ENCODE measurements at places on chromosomes 5 and 9. TPM values are rescaled to one million over a fixed set of nuclear protein-coding genes. Genes with fewer than 3 reads are reported as not detected.

GRCh38 chr9:135070964-135071735, 16.3 kb upstream of the OLFM1 start:
- no peak for DNase-seq

DNA sequence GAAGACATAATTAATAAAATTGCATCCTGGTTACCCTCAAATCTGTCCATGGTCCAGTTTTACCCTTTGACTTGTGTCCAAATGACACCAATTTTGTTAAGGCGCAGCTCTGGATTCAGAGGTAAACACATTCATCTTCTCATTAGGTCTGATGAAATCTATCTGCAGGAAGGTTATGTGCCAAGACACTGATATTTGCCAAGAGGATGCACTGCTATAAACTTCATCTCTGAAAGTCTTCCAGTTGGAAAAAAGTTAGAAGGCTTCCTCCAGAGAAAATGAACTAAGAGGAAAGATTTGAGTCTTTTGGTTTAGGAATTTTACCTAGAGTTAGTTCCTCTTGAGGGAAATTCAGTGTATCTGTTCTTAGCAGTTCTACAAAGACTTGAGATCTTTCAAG, 717.8 kb downstream of the DTWD2 start:
- DNase-seq = no peak

DNA sequence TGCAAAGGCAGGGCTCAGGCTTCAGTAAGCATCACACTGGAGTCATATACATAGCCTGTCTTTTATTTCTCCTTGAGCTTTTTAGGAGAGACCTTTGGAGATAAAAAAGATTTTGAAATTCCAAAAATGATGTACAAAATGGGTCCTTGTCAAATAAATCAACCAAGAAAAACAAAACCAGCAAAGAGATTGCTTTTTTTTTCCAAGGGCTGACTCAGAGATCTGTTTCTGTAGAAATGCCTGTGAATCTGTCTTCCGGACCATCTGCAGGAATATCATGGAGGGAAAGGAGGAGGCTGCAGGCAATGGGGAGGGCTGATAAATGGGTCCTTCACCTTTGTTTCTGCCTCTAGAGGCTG, 77.4 kb downstream of the SLIT3 start:
- DNase-seq = no peak

GRCh38 chr9:102124465-102124864, 386.0 kb upstream of the GRIN3A start:
- DNase-seq = no peak

GRCh38 chr5:65041296-65042158, 272.8 kb downstream of the CWC27 start:
- DNase-seq = no peak

DNA sequence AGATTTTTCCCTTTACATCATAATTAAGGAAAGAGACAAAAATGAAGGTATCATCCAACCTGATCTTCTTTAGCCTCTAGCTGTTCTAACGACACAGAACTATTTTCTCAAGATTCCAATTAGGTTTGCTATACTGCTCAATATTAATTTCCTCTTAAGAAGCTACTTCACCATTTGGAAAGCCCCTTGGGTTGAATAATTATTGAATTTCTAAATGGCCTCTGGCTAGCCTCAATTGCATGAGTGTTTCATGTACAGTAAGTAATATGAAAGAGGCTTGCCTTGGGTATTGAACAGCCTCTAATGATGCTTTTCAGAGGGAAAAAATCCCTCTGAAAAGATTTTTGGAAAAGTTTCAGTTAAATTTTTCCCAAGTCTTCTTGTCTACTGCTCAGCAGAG, 3.7 kb upstream of the MOB3B start:
- DNase-seq = no peak

DNA sequence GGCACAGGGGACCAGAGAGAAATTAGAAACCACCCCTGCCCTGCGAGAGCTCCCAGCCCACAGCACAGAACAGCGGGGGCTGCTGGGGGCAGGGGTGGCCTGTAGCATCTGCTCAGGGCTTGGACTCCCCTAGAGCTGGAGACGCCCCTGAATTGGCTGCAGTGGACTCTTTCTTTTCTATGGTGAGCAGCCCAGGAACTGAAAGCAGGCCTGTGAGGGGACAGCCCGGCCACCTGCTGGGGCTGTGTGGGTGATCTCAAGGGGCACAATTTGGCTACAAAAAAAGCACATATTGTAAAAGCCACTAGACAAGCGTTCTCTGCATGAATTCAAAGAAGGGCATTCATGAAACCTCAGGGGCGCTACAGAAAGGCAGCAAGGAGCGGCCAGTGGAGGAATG, 57.5 kb upstream of the ICE1 start:
- no peak for DNase-seq

DNA sequence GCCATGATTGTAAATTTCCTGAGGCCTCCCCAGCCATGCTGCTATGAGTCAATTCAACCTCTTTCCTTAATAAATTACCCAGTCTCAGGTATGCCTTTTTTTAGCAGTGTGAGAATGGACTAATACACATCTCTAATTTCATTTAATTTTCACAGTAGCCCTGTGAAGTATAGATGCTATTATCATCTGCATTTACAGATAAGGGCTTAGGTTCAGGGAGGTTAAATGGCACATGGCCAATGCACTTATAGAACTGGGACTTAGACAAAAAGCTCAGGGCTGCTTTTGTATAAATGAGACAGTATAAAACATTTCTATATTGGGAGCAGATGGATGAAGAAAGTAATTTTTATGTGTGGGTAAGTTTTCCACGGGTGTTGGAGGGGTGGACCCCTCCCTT, 62.9 kb upstream of the PANK3 start:
- no peak for DNase-seq

DNA sequence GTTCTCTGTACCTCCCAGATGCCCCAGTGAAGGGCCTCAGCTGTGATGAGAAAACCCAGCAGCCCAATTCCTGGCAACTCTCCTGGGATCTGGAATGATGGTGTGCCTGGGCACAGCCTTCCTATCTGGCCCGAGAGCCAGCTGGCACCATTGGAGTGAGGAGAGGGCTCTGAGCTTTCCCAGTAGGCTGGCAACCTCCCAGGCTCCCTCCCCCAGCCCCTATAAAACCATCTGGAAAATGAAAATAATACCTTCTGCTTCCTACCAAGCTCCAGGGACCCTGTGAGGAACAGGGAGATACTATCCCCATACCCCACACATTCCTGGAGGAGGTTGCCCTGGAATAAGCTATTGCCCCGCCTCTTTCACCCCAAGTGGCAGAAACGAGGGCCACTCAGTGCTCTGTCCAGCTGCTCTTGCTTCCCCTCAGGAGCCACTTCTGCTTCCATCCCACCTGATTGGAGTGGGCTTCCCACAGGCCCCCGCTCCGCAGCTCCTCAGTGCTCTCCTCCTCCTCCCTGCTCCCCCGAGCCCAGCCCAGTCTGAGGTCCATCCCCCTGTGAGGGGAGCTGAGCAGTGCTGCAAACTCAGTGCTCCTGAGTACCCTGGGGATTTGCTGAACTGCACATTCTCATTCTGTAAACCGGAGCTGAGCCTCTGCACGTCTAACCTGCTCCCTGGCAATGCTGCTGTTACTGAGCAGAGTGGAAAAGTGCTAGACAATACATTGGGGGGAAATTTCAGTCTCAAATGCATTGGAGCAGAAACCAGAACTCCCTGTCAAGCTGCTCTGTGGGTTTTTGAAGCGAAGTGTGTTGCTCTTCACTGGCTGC, 74.7 kb downstream of the THBS4 start:
- peak; percentile 65 for DNase-seq

DNA sequence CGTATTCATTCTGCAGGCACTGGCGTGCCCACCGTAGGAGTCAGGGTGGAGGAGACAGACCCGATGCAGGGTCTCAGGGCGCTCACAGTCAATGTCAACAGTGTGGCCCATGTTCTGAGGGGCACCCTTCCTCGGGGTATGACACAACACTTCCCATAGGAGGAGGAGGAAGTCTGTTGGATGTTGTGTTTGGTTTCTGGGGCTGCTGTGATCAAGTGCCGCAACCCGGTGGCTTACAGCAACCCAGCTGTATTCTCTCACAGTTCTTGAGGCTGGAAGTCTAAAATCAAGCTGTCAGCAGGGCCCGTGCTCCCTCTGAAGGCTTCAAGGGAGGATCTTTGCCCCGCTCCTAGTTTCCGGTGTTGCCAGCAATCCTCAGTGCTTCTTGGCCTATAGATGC, 5.6 kb upstream of the HNRNPAB start:
- DNase-seq = no peak

- no peak for DNase-seq
Measured at GRCh38 chr9:29214154-29214689, 1640.9 kb upstream of the C9orf72 start.

DNA sequence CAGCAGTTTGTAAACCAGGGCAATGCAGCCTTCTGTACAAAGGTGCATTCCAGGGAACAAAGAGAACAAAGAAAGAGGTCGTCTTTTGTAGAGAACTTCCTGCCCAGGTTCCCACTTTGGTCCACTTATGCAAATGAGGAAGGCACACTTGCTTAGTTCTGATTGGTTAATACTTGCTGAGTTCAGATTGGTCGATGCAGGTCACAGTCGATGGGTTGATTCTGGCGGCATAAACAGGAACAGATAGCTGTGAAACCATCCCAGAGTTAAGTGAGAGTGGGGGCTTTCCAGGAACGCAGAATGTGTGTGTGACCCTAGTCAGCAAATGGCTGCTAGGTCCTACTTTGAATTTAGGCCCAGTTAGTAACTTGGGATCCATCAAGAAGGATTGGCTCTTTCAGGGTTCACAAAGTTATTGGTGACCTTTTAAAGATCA, 1.8 kb upstream of the ADAMTS13 start:
- no peak for DNase-seq

DNA sequence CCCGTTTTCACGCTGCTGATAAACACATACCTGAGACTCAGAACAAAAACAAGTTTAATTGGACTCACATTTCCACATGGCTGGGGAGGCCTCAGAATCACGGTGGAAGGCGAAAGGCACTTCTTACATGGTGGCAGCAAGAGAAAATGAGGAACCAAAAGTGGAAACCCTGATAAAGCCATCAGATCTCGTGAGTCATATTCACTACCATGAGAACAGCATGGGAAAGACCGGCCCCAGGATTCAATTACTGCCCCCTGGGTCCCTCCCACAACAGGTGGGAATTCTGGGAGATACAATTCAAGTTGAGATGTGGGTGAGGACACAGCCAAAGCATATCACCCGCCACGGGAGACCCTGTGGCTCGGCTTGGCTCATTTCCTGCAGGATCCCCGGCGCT, 20.2 kb downstream of the EXD3 start:
- DNase-seq = no peak

GRCh38 chr5:7849681-7850394, 1.1 kb downstream of the CFAP90 start:
- no peak for DNase-seq

- no peak for DNase-seq
Measured at GRCh38 chr5:151215546-151215880, 8.4 kb downstream of the CCDC69 start.

DNA sequence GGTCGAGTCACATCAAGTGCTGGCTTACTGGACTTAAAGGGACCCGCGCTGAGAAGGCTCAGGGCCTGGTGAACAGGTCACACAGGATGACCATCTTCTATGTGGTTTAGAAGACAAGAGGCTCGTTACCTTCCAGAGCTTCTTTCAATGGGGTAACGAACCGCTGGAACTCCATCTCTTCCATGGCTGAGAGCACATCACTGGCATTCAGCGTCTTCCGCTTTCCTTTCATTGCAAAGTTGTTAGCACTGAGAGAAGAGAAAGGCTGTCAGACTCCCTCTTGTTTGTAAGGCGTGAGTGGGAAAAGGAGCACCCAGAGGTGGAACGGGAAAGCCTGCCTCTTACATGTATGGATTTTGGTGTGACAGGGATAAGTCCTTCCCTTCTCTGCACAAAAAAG, 994 bp downstream of the POLE3 start:
- no peak for DNase-seq

DNA sequence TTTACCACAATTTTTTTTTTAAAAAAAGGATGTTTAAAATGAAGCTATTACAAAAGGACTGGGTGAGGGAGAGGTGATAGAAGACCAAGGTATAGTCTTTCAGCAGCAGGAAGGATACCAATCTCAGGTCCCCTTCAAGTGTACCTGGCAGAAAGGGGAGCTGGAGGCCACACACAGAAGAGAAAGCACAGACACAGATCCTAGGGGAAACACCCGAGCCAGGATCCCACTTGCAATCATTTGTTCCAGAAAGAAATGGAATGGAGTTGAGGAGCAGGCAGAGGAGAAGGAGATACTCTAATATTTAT, 5.6 kb downstream of the GNPDA1 start:
- DNase-seq = no peak

DNA sequence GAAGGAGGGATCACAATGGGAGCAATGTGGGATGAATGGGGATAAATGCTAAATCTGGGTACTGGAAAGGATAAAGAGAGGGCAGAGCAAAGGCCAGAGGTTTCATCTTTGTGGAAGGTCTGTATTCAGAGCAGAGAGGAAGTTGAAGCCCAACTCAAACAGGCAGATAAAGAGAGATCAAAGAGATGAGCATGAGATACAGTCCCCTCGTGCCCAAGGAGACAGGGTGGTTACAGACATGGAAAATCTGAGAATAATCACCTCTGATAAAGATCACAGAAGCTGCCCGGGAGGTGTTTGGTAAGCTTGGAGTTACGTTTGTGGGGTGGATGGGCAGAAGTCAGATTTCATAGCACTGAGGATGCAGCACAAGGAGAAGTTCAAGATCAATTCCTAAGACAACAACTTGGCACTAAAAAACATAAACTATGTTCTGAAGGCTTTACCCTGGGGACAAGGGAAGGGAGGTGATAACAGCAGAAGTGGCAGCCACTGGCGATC, 459 bp upstream of the ERAP2 start:
- DNase-seq = no peak

DNA sequence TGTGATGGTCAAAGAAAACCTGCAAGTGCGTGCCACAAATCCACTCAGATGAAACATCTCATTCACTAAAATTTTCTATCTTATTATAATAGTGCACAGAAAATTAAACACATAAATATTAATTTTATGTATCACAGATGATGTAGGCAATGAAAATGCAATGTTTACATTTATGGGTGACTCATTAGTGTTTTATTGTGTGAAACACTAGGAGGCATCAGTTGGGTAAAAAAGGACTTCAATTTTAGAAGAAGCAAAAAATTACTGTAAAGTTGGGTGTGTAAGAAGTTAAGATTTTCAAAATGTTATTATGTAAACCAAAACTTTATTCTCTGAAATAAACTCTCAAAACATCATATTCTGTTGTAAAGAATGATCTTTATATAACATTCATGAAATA, 4.0 kb downstream of the MEF2C start:
- DNase-seq = no peak

- DNase-seq = no peak
Measured at GRCh38 chr5:94028001-94028400, 286.6 kb upstream of the POU5F2 start.

CNTNAP3B gene
- total RNA-seq = 2.6 TPM

HSPA9 gene
- total RNA-seq = 170 TPM

SAXO1 gene
- 0.03 TPM for total RNA-seq

PCDHA4 gene
- total RNA-seq = 8.0 TPM

HAVCR2 gene
- total RNA-seq = 9.6 TPM

LVRN gene
- 0.43 TPM for total RNA-seq

OGN gene
- 154 TPM for total RNA-seq

CKMT2 gene
- 61.7 TPM for total RNA-seq

COL5A1 gene
- total RNA-seq = 42.6 TPM

DMRT2 gene
- not detected for total RNA-seq

SLC36A1 gene
- total RNA-seq = 24.0 TPM

UBTD2 gene
- total RNA-seq = 16.9 TPM

BASP1 gene
- 40.3 TPM for total RNA-seq

DAB2 gene
- 55.2 TPM for total RNA-seq

UIMC1 gene
- total RNA-seq = 34.4 TPM

SPINK13 gene
- not detected for total RNA-seq
